Activated CD4-positive, alpha-beta T cell treated with anti-CD3 and anti-CD28 coated beads for 48 hours (primary cell): ENCODE measurements at places on chromosomes 12 and 14.

DNA sequence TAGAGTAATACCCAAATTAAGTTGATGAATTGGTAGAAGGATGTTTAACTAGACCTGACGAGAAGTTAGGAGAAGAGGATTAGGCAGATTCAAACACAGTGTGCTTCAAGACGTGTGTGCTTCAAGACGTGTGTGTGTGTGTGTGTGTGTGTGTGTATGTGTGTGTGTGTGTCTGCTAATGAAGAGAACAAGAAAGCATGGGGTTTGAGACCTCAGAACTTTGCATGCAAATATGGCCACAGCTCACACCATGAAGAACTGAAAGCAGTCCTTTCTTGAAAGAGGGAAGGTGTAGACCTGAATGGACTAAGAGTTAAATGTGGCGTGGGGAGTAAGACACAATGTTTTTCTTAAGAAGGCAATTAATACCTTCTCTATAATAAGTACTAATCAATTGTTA is 32.5 kb upstream of the SSPN start:
- no peak for DNase-seq

DNA sequence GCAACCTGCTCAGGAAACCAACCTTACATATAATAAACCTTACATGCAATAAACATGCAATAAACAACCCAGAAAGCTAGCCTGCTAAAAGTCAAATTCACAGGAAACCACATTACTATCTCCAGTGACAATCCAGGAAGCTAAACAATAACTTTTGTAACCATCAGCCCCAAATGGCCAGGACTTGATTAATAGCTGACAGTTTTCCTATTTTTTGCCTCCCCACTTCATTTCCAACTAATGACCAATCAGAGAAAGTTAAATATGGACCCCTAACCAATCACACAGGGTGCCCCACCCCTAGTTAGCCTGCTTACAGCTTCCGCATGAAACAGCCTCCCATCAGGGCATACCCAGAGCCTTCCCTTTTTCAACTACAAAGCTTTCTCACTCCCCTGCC is 152.2 kb upstream of the LMNTD1 start:
- DNase-seq, result no peak

DNA sequence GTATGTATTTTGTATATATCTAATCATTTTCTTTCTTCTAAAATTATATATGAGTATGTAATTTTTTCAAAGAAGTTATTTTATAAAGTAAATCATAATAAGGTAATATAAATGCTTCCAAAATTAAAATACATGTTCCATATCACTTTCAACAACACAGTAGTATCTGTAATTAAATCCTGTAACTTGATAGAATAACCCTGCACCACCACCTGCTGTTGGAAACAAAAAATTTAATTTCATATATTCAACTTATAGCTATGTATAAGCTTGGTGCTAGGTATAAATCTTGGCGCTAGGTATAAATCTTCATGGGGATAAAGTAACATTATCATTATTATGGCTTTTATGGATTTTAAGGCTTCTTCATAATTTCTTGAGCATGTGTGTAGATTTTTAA is 149.7 kb upstream of the DCN start:
- DNase-seq, result no peak

DNA sequence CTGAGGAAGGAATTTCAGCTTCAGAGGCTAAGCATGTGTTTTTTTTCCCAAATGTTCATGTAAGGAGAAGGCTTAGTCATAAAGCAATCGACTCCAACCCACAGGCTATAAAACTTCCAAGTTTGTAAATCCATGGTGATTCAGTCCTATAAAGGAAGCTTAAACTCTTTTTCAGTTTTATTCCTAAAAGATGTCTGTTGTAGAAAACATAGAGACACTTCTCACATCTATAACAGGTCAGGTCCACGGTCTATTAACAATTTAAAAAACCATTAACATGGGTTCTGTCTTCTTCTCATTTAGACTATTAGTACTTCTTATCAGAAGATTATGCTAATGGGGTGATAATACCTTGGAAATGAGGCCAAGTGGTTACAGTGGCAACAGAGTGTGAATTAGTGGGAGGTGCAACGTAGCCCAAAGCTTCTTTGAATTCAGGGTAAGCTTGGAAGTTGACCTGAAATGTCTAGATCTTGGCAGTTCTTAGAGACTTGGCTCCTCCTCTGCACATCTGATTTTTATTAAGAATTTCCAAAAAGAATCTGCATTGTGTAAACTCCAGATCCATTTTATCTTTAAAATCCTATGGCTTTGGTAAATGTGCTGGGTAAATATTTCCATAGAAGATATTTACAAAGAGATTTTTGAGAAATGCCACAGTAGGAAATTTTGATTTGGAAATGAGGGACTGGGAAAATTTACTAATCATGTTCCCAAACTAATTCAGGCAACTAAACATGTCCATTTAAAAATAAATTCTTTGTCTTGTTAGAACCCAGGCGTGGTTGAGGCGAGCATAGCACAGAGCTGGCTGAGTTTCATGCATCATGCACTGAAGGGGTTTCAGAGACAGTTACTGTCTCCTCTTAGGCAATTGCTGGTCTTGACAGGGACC is 86.4 kb downstream of the EML1 start:
- no peak for DNase-seq

DNA sequence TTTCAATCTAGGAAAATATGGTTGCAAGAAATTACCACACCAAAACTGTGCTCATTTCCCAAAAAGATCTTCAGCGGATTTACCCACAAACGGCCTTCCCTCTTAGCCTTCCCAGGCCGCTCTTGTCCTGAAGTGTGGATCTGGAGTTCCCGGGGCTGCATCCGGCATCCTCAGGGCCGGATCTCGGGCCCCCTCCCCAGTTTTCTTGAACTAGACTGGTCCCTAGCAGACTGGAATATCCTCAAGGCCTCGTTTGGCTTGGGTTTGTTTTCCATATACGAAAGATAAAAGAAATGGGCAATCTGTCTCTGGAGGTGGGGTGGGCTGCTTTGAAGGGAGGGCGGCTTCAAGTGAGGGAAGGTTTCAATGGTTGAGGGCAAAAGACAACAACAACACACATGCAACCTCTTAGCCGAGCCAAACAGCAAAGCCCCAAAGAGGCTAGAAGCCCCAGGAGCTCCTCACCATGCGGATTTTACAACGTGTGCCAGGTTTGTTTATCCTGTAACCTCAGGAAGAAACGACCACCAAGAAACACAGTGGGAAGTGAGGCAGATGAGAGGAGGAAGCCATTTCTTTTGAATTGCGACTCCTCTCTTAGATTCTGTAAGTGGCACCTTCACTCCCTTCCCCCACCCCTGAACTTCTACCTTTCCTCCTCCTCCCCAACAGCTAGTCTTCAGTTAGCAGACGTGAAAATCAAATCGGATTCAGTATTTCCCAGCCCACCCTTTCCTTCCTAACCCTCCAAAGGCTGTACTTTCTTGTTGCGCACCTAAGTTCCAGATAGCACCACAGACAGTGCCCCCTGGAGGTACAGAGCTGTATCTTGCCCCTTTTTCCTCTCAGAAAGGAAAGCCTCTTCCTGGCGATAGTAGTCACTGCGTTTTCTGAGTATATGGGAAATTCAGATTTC is 2.6 kb downstream of the MYF6 start:
- no peak for DNase-seq

DNA sequence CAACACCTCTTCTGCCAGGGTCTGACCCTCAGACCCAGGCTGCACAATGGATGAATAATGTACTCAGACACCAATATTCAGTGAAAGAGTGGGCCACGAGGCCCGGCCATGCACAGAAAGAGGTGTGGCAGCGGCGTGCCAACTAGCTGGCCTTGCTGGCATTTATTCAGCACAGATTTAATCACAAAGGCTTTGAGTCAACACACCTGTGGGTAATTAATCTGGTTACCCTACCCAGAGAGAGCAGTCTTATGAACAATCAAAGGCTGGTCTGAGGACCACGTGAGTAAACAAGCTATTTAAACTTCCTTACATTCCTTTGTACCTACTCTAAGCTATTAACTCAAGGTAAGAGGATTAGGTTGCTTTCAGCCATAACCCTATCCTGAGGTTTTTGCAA is 324.8 kb downstream of the C12orf50 start:
- no peak for DNase-seq

GRCh38 chr12:32131666-32132065 is 25.0 kb downstream of the BICD1 start:
- DNase-seq, result no peak

- no peak for DNase-seq
Observed at GRCh38 chr12:109673379-109673778, 40.2 kb upstream of the FAM222A start.

- no peak for DNase-seq
Observed at GRCh38 chr12:102510463-102510862, 30.1 kb upstream of the IGF1 start.

- DNase-seq, result peak; percentile 52
Observed at GRCh38 chr12:68290126-68290525, 36.7 kb upstream of the IL22 start.

DNA sequence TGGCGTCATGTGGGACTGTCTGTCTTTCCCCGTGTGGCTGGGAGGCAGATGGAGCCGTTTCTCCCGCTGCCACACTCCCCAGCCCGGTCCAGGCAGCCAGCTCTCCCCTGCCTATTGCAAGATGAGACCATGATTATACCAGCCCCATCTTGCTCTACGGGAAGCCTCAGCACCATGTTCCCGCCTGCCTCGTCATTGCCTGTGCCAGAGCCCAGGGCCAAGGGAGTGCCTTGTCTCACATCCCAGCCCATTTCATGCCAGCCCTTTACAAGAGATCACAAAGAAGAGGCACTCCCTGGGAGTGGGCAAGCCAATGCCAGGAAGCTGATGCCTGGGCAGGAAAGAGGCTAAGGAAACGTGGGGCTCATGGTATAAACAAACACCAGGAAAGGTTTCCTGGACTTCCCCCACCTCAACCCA is 23.9 kb downstream of the GPR68 start:
- no peak for DNase-seq
